ENCODE measurements at places on chromosomes 5 and 9.

DNA sequence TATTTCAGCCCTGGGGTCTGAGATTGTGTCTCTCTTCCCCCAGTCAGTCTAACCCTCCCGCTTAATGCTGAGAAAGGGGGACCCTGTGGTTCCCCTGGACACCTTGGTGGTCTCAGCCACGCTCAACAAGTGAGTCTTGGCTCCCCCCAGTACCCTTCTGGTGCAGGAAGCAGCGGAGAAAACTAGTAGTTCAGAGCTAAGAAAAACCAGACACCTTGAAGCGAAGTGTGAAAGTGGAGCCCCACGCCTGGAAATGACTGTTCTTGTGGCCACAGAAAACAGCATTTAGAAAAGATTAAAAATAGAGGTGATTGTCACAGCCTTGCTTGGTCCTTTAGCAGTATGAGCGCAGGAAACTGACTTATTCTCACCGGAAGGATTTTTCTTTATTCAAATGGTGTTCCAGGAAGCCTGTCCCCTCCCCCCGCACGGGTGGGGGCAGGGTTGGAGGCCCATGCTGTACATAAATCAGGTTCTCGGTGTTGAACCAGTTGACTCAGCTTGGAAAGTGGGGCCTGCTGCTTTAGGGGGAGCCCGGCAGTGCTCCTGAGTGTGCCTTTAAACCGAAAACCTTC lies 8.1 kb downstream of the ARPC5L start:
- DNase-seq: peak; percentile 60

- DNase-seq: no peak
Measured at GRCh38 chr5:179317411-179318220, 27.6 kb downstream of the ADAMTS2 start.

- DNase-seq: no peak
Measured at GRCh38 chr5:29770936-29771335, 1422.5 kb upstream of the CDH6 start.

- DNase-seq: no peak
Measured at GRCh38 chr5:77431286-77431685, 60.8 kb downstream of the WDR41 start.

DNA sequence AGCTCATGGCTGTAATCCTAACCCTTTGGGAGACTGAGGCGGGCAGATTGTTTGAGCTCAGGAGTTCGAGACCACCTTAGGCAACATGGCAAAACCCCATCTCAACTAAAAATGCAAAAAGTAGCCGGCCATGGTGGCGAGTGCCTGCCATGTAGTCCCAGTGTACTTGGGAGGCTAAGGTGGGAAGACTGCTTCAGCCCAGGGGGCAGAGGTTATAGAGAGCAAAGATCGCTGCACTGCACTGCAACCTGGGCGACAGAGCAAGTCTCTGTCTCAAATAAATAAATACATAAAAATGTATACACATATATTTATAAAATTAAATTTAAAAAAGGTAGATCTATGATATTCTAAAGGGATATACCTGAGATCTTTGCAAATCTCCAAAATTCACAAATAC lies 19.4 kb downstream of the ZBTB5 start:
- DNase-seq: no peak

GRCh38 chr9:100167176-100167575 lies 68.1 kb downstream of the INVS start:
- no peak for DNase-seq

DNA sequence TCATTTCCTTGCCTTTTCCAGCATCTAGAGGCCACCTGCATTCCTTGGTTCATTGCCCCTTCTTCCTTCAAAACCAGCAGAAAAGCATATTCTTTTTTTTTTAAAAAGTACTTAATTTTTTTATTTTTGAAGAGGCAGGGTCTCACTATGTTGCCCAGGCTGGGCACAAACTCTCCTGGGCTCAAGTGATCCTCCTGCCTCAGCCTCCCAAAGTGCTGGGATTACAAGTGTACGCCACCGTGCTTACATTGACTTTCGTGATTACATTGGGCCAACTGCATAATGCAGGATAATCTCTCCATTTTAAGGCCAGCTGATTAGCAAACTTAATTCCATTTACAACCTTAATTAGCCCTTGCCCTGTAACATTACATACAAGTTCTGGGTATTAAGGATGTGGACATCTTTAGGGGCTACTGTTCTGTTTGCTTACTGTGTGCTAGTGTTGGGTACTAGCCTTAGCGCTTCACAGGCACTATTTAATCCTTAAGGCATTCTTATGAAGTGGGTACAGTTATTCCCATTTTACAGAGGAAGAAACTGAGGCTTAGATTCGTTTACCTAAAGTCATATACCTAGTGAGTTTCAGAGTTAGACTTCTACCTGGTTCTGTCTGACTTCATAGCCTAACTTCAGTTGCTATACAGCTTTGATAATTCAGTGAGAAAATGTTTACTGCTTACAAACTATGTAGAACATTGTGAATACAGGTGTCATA lies 33.7 kb downstream of the SLC25A51 start:
- DNase-seq: no peak

- DNase-seq: no peak
Measured at GRCh38 chr5:139082813-139083498, 115.2 kb downstream of the SIL1 start.

- no peak for DNase-seq
Measured at GRCh38 chr9:70324963-70325362, 66.2 kb downstream of the SMC5 start.

DNA sequence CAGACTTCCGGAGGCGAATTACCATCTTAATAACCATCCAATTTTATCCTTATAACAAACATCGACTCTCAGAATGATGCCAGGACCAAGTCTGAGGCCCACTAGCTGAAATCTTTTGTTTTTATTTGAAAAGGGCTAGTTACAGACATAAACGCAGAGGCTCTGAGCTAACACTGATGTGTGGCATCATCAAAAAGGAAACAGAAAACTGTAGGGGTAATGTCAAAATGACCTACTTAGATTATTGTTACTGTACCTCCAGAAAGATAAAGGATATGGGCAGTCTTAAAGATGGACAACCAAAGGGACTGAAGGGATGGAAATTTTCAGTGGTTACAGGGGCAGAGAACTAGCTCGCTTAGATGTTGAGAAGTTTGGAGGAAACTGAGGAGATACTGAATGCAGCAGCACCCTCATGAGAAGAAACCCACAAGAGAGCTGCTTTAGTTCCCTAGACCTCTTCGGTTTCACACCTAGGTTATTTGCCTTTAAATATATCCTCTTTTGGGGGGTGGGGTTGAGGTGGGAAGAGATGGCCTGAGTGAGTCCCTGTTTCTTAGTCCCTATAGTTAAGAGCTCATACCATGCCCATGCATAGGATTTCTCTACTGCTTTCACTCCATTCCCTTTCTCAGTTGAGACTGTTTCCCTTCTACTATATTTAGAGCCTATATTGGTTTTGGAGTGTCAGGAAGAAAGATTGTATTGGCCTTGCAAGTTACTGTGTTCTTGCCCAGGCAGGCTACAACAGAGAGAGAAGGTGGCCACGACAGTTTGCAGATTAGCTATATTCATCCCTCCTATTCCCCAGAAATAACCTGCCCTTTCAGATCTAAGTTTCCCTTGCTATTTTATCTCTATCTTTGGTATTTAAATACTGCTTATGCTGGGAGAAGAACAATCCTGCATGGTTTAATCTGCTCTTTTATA lies 320.4 kb upstream of the EFNA5 start:
- DNase-seq: no peak

DNA sequence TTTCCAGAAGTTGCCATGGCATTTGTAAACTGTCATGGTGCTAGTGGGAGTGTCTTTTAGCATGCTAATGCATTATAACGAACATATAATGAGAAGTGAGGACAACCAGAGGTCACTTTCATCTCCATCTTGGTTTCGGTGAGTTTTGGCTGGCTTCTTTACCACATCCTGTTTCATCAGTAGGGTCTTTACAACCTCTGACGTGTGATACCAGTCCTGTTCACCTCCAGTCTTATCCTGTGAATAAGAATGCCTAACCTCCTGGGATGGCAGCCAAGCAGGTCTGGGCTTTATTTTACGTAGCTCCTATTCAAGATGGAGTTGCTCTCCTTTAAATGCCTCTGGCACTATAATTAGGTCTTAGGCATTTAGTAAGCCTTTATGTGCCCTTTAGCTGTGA lies 20.4 kb upstream of the RFK start:
- DNase-seq: no peak

DNA sequence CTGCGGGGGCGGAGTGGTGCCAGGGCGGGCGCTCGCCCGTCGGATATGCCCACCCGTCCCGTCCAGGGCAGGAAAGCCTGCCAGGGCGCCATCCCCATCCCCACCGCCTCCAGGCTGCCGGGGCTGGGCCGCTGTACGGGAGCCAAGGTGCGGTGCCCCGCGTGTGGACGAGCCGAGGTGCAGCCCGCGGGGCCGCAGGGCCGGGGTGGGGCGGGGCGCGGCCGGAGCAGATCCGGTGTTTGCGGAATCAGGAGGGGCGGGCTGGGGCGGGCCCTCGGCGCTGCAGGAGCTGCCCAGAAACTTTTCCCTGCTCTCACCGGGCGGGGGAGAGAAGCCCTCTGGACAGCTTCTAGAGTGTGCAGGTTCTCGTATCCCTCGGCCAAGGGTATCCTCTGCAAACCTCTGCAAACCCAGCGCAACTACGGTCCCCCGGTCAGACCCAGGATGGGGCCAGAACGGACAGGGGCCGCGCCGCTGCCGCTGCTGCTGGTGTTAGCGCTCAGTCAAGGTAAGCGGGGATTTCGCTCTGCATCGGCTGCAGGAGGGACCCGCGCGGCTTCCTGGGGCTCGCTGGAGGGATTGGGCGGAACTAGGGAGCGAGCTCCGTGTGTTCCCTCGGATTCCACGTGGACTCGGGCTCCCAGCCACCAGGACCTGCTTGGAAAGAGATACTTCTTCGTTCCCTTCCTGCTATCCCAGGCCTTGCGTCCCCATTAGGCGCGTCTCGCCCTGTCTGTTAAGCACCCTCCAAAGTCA lies at the start of gene ITGA2:
Gene ITGA2 (plus strand): TSS at position 328 of the 756 bp plus-strand sequence. CDS start 117 bp downstream, at position 445.
- peak; percentile 5 for DNase-seq

DNA sequence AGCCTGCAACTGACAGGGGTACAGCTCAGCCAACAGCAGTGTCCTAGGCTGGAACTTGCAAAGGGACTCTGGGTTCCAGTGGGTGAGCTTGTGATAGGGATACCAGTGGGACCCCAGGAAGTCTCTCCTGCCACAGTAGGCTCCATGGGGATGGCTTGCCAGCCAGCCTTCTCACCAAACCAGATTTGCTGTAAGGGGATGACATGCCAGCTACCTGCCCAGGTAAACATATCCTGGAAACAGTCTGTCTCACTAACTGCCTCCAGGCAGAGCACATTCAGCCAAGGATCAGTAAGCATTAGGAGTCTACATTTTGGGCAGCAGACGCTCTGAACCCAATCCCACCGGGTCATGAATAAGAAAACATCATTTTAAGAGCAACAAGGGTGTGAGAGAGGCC lies 49.9 kb downstream of the SIL1 start:
- no peak for DNase-seq

- no peak for DNase-seq
Measured at GRCh38 chr9:36597412-36598178, 24.9 kb downstream of the MELK start.

- no peak for DNase-seq
Measured at GRCh38 chr5:35371951-35372426, 141.7 kb upstream of the PRLR start.

DNA sequence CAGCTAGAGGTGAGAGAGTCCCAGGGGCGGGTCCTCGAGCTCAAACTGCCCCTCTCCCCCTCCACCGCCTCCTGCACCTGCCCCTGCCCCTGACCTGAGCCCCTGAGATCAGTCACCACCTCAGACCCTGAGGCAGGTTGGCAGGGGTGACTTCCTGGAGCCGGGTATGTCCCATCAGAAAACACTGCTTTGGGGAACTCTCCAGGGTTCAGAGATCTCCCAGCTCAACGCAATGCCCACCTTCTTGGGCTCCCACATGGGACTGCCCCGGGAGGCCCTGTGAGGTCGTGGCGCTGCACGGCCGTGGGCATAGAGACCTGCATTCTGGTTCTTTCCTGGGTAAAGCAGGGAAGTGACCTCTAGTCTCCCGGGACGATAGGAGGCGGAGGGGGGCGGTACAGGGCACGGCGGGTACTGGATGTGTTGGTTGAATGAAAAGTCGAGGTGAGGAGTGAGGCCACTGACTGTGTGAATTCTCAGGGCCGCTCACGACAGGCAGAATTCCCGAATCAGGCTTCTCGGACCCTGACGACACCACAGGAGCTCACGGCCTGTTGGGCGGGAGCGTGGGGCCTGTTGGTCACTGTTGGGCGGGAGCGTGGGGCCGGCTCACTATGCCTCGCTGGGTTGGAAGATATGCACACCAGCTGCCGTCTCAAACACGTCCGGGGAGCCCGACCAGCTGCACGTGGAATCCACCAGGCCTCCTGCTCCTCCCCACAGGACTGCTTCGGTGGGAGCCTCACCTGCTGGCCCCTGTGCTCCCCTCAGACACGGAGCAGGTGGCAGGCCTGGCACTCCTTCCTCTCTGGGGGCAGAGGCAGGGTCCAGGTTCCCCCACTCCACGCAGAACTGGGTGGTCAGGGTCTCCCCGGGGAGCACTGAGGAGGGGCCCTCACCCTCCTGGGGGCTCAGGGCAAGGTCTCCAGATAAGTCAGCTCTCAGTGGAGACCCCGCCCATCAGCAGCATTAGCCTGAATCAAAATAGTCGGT lies 178.0 kb upstream of the PPP1R26 start:
- no peak for DNase-seq

DNA sequence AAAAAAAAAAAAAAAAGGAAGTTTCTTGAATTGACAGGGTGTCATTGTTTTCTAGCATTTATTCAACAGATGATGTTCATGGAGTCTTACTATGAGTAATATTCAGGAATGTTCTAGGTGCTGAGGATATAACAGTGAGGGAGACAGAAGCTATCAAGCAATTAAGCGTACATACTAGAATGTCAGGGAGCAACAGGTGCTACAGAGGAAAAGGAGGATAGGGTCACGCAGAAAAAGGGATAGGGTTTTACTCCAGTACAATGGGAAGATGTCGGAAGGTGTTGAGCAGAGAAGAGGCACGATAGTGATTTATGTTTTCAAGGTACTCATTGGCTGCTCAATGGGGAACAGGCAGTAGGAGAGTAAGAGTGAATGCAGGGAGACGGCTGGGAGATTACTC lies 6.6 kb upstream of the RASGRF2 start:
- DNase-seq: no peak

- no peak for DNase-seq
Measured at GRCh38 chr5:132003982-132004381, 7.5 kb downstream of the ACSL6 start.

DNA sequence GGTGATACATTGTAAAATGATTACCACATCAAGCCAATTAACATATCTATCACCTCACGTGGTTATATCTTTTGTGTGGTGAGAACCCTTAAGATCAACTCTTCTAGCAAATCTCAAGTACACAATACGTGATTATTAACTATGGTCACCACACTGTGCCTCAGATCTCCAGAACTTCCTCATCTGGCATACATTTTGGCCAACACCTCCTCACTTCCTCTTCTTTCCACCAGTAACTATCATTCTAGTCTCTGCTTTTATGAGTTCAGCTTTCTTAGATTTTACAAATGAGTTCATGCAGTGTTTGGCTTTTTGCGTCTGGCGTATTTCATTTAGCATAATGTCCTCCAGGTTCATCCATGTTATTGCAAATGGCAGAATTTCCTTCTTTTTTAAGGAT lies 35.8 kb downstream of the PRKACG start:
- no peak for DNase-seq

DNA sequence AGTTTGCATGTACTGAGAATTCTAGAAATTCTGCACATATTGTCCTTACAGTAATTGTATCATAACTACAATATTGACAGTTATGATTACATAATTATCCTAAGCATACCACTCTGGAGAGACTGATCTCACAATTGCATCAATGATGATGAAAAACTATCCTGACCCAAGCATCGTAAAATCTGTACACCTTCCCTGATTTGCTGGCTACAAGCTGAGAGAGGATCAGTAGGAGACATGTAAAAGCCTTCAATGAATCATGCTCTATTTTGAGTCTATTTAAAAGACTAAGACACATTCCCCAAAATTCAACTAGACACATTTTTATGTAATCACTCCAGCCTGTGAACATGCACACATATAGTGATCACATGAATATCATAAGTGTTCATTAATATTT lies 1833.8 kb downstream of the EFNA5 start:
- no peak for DNase-seq

Data from T-helper 1 cell (primary cell).